ENCODE measurements at places on chromosomes 1 and 21.

DNA sequence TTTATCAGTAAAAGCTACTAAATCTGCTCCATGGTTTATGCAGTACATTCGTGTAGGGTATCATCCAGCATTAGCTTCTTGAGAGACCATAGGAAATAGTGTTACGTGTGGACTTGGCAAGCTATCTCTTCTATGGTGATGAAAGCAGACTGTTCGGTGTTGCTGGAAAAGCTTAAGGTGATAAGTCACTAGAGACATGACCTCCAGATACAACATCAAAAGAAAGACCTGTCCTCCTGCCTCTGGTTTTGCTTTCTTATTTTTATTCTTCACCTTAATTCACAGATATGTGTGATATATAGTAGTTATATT is 53.5 kb upstream of the S1PR1 start:
- DNase-seq: no peak

DNA sequence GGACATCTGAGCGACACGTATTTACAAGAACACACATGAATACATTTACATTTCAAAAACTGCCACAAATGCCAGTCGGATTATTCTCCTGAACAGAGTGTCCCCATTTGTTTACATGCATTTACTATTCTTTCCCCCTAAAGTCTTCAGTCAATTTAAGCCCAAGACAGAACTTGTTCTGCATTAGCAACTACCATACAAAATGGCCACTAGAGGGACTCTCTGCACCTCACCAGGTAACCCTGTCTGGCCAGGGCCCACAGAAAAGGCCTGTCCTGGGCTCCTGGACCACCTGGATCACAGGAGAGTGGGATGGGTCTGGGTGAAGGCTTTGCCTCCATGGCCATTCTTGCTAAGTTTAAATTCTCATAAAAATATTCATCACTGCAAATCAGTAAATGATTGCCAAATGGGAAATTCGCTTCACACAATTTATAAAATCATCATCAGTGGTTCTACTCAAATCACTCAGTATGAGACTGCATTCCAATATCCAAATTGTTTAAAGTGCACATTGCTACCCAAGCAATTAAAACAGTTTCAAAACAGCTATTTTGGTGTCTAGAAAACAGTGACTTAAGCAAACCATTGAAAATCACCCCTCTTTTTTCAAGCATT is 12.5 kb upstream of the GUCA2A start:
- peak; percentile 48 for DNase-seq

- DNase-seq: no peak
Observed at GRCh38 chr1:20662110-20662475, 924 bp upstream of the DDOST start.

DNA sequence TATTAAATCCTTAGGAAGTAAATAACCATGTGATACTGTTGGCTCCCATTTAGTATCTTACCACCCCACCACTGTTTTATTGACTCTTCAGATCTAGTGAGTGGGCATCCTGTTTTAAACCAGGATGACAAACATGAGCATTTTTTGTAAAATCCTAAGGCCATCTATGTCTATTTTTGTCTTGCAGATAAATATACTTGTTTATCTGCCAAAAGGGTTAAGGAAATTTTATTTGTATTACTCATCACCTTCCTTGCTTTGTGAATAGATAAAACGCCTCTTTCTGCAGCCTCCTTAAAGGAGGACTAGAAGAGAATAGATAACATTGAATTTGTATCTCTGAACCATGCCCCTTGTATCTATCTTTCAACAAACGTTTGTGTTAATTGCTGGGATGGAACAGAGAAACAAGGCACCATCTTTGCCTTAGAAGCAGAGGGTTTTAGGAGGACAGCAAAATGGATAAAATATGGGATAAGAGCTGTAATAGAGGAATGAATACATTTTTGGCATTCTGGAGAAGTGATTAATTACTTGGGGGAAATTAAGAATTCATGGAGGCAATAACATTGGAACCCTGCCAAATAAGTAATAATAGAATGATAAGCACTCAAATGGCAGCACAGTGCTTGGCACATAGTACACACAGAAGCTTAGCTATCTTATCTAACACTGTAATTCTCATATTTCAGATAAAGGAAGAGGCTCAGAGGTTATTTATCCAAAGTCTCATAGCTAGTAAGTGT is 14.7 kb downstream of the YTHDF2 start:
- no peak for DNase-seq

DNA sequence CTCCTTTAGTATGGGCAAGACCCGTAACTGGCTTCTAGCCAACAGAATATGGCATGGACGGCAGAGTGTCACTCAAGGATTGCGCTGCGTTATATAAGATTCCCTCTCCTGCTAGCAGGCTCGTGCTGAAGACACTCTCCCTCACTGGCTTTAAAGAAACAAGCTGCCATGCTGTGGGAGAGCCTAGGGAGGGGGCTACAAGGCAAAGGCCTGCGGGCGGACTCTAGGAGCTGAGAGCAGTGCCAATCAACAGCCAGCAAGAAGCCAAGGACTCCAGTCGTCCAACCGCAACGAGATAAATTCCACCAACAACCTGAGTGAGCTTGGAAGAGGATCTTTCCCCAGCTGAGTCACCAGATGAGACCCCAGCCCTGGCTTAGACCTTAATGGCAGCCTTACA is 45.9 kb upstream of the GPR157 start:
- no peak for DNase-seq

- no peak for DNase-seq
Observed at GRCh38 chr1:7648761-7649384, 122.2 kb upstream of the VAMP3 start.

DNA sequence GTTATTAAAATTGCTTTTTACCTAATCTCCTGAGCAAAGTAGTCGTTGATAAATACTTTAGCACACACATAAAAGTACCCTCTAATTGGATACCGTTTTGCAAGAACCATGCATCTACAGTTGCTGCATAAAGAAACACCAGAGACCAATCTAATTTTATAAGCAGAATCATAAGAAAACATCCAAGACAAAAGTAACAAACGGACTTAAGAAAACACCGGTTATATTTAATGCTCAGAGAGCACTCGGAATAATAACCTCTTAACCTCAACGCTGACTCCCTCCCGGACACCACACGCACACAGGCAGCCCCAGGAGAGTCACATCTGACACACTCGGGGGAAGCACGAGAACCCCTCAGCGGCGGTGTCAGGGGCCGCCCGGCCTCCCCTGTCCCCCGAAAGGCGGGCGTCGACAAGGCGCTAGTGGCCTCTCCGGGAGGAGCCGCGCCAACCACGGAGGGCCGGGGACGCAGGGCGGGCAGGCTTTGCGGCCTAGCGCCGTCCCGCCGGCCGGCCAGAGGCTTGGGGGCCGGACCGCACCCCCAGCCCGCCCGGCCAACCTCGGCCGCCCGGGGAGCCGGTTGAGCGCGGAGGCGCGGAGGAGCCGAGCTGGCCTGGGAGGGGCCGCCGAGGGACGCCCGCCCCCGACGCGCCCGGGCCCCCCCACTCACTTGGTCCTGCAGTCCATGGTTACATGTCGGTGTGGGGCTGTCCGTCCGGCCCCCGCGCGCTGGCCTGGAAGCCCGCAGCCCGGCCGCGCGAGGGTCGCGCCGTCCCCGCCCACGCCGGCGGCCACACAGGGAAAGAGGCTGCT is 606 bp downstream of the DENND1B start:
- DNase-seq: peak; percentile 6

DNA sequence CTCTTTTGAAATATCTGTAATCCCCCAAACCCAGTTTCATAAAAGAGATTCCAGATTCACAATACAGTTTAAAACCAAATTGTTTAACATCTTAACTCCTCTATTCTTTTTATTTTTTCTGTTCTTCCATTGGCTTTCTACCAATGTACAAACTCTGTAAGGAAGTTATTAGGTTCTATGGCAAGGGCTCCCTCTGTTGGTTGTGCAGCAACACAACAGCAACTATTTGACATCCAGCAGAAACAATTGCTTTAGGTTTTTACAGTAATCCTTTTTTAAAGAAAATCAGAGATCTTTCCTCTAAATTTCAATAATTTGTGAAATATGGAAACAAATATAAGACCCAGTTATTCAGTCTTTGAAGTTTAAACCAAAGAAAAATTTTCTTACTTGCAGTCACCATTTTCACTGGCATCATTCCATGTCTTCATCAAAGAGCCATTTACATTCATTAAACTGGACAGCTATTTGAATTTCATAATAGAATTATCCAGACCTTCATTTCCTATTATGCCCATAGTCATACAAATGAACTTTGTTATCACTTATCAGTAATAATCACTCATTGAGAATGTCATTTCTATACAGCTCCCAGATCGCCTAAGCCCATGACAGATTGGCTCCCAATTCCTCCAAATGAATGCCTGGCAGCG is 46.5 kb upstream of the RNF11 start:
- peak; percentile 64 for DNase-seq

DNA sequence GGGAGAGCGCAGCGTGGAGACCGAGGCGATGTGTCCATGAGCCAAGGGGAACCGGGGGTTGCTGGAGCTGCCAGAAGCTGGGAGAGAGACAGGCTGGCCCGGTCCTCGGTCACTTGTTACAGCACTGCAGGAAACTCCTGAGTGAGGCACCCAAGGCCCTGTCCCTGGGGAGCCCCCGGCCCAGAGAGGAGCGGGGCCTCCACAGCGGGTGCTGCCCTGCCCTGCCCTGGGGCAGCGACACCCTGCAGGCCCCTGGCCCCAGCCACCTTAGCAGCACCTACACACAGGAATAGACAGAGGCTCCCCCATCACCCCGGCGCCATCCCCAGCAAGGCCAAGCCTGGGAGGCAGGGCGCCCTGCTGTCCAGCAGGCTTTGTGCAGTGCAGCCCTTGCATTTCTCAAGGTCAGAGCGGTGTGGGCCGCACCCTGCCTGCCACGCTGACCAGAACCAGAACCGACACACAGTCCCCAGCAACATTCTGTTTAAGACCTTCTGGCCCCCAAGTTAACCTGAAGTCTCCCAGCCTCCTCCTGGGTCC is 6.6 kb upstream of the MEGF6 start:
- no peak for DNase-seq

- no peak for DNase-seq
Observed at GRCh38 chr1:230140221-230141020, 73.4 kb downstream of the GALNT2 start.

DNA sequence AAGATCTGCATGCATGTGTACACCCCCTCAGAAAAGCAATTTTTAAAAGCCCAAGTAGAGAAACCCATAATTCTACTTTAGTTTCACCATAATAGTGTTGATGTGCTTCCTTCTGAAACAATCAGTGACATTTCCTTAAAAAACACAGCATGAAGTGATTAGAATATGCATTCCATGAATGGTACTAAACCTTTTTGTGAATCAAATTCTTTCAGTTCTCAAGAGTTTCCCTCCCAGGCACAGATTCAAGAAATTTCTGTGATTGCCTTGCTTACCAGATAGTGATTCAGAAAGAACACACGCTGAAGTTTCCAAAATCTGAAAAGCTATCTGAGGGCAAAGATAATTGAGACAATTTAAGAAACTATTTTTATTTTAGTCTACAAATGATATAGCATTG is 136.4 kb upstream of the ADGRL2 start:
- DNase-seq: no peak

GRCh38 chr1:61839679-61840078 is 97.4 kb downstream of the PATJ start:
- no peak for DNase-seq

GRCh38 chr1:26281971-26282370 is 2.1 kb downstream of the SH3BGRL3 start:
- no peak for DNase-seq
